Iris pigment epithelial cell (primary cell): ENCODE measurements at places on chromosomes 4 and X.

DNA sequence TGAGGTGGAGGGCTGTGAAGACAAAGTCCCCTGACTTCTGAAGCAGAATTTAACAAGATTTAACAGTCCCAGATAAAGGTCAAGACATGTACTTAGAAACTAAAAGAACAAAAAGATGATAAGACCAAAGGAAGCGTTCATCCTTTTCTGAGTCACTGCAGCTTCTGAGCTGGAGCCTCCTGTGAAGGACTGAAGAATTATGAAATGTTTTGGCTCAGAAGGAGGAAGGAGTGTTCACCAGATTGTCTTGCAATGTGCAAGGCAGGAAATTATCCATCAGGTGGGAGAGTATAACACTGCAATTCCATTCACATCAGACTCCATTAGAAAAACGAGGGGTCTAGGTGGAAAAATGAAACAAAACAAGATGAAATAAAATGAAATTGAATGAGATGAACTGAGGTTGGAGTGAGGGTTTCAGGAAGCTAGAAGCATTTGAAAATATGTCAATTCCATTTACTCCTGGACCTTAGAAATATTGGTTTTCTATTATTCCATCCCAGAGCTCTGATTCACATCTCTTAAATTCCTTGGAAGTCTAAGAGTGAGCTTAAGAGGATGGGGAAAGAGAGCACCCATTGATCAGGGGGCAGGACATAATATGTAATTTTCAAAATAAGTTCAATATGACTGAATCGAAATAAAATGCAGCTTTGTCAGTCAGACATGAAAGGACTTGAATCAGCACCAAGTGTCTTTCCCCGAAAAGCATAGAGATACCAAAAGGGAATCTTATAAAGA lies 186.1 kb upstream of the LNX1 start:
- DNase-seq = peak; percentile 97

DNA sequence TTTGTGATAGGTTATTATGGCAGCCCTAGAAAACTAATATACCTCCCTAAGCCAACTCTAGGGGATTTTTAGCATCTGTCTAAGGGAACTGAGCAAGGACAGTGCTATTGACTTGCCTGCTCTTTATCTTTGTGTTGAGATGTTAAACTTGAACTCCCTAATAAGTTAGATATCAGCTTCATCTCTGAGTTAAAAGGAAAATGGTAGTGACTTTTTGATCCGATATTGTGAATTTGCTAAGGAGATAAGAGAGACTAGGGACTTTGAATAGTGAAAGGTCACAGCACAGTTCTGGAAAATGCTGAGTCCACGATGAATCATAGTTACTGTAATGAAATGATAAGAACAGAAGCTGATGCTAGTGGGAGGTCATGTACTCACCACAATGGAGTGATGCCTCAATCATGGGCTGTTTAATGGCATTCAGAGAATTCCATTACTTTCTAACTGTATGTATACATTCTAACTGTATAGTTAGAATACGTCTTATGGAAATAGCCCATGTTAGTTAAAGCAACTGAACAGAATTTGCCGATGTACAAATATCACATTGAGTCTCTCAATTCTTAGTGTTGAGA lies 147.2 kb downstream of the GLRA3 start:
- peak; percentile 90 for DNase-seq

- no peak for DNase-seq
These were observed 14.3 kb upstream of the PDHA2 start for GRCh38 chr4:95825546-95825945.

DNA sequence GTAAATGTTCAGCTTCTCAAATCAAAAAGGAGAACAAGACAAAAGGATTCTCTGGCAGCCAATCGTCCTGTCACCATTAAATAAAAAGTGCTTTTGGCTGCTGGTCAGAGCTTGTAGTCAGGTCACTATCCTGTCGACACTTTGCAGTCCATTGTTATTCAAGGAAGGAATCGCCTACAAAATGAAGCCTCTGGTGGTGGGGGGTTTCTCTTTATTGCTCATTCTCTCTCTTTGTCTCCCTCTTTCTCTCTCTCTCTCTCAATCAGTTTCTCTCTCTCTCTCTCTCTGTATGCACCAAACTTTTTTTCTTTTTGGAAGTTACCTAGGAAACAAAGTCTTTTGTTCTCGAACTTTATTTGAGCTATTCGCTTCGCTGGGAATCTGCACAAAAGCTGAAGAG lies 17.6 kb upstream of the SCML1 start:
- DNase-seq = no peak

GRCh38 chrX:37993176-37993575 lies 13.2 kb upstream of the SYTL5 start:
- no peak for DNase-seq

- no peak for DNase-seq
These were observed 4.2 kb downstream of the TACC3 start for GRCh38 chr4:1725521-1725920.

- DNase-seq = peak; percentile 41
These were observed 423.6 kb downstream of the ANKRD50 start for GRCh38 chr4:124288706-124289486.

GRCh38 chr4:84579403-84579776 lies 3.5 kb upstream of the CDS1 start:
- DNase-seq = no peak

GRCh38 chr4:40173470-40173875 lies 23.4 kb upstream of the RHOH start:
- no peak for DNase-seq

GRCh38 chrX:115602729-115603389 lies 41.9 kb downstream of the PLS3 start:
- peak; percentile 48 for DNase-seq

GRCh38 chrX:132631579-132632232 lies 142.9 kb upstream of the MBNL3 start:
- peak; percentile 48 for DNase-seq

DNA sequence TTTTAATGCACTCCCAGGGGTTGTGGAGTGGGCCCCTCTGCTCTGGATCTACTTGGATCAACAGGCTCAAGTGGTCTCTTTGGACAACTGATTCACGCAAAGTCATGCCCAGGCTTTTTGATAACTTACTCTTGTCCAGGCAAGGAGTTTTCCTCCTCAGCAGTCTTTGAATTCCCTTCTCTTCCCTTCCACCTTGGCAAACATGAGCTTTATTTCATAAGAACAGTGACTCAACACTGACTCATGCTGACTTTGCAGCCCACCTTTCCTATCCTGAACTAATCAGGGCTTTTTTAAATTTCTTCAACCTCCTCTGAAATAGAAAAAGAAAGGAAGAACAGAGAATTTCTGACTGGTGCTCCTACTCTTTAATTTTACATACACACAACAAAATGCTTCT lies 132.1 kb upstream of the LDB2 start:
- DNase-seq = peak; percentile 91

DNA sequence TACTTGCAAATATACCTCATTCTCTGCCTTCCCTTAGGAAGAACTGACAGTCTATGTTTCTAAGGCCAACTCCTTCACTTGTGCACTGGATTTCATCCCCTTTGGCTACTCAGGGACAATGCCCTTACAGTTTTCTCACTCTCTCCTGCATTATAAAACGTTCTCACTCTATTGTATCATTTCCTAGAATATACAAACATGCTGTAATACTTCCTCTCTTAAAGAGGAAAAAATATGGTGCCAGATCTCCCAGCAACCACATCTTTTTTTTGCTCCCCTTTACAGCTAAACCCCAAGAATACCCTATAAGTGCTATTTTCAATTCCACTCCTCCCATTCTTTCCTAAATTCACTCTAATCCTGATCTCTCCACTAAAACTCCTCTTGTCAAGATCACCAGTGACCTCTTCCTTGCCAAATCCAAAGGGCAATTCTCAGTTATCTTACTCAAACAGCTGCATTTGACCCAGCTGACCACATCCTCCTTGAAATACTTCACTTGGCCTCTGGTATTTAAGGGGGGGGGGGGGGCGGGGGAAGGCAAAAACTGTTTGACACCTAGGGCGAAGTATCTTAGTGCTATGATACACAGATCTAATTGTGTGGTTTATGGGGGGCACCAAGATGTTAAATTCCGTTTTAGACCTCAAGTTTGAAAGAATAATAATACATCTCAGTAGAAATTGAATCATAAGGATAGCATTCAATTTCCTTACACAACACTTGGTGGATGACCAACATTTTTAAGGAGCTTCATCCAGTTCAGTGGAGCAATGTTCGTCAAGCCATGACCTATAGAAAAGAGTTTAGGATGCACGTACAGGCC lies 1.6 kb downstream of the RCHY1 start:
- peak; percentile 56 for DNase-seq

- DNase-seq = peak; percentile 47
These were observed 91.3 kb downstream of the MOSPD2 start for GRCh38 chrX:14964500-14964899.

DNA sequence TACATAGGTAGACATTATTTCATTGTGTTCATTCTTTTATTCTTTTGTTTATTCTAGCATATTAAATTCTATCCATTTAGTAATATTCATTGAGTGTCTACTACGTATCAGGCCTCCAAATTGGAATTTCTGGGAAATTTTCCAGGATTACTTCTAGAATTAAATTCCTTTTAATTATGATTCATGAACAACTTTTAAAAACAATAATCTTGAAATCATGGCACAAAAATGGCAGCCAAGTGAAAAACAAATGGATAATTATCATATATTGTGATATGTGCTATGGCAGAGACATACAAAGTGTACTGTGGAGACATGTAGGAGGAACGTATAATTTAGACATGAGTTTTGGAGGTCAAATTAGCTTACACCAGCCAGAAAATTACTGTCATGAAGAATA lies 868.5 kb downstream of the FAT4 start:
- DNase-seq = no peak

DNA sequence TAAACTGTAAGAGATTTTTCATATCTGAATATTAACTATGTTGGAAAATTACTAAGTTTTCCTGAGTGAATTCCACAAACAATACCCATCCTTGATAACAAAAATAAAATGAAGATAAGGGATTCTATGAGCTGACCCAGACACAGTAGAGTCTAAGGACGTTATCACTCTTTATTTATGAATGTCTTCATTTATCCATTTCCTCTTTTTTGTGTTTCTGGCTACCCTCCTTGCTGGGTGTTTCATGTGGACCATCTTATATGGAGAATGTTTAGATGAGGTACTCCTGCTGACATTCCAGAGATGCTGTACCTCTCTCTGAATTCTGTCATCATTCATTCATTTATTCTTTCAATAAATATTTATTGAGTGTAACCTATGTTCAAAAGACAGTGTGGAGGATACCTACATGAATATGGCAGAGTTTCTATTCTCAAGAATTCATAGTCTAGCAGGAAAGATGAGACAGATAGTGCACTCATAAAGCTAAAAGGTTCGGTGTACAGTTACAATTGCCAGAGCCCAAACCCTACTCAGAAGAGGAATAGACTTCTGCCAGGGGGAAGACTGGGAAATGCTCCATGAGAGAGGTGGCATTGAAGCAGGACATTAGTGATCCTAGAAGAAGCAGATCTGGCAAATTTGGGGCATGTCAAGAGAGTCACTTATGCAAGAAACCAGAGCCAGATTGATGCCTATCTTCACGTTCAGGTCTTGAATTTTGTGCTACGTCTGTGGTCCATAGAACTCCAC lies 195.8 kb downstream of the MAML3 start:
- no peak for DNase-seq

- no peak for DNase-seq
These were observed 757.8 kb upstream of the HS3ST1 start for GRCh38 chr4:12186526-12186925.

- DNase-seq = no peak
These were observed 74.4 kb downstream of the CASP3 start for GRCh38 chr4:184574861-184575260.

DNA sequence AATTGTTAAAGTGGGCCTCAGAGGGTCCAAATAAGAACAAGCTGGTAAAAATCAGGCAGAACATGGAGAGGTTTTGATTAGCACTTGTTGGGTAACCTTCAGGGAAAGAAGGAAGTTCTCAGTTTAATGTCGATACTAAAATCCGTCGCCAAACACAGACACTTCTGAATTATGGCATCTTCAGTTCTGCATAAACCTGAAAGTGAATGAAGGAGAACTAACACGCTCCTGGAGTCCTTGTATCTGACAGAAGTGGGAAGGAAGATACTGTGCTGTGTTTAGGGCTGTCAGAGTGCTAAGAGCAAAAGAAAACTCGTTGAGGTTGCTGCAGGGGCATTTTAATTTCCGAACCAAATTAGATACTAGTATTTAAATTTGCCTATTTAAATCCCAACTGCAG lies 106.2 kb downstream of the TMA16 start:
- no peak for DNase-seq

GRCh38 chr4:57605376-57605775 lies 495.2 kb upstream of the IGFBP7 start:
- no peak for DNase-seq

DNA sequence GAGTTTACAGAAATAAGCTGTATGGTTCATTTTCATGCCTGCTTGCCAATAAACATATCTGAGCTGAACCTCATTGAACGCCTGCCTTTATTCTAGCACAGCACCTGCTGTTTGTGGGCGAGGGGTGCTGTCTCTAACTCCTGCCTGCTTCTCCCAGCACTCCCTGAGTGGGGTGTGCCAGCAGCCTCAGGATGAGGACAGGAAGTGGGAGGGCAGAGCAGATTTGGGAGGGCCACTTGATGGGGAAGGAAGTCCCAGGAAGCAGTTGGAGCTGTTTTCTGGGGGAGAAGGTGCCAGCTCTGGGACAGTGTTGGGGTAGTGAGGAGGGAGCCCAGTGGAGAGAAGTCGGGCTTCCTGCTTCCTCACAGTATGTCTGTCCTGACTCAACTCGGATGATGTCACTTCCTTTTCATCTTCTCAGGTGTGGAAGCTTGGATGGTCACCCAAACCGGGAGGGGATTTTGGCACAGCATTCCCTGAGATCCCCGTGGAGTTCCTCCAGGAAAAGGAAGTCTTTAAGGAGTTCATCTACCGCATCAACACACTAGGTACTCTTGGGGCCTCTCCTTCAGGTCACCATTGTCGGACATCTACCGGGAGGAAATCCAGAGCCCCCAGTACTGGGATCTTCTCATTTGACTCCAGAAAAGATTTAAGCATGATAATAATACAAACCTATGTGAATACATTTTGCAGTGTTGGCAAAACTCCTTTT lies 29.0 kb upstream of the MSANTD1 start:
- DNase-seq = no peak

DNA sequence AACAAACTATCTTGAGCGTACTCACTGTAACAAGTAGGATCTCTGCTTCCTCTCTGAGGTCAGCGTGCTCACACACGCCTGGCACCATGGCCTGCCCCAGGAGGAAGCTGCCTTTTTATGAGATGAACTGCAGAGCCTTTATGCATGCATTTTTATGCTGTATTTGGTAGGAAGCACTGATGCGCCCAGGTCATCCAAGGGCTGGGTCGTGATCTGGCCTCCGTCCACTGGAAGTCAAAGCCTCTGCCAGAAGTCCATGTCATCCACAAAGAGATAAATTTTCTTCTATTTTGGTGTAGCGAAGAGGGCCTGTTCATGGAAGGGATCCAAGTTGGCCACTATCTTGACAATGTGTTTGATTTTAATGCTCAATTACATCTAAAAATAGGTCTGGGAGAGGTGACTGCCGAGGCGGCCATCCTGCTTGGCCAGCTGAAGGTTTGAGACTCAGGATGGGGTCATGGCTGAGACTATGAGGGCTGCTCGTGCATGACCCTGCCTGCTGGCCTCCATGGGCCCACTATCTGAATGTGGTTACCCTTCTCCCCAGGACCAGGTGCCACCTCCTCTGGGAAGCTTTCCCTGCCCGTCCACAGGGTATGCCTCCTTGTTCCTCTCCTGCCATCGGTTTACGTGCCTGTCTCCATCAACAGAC lies 50.3 kb downstream of the HTRA3 start:
- no peak for DNase-seq
